ENCODE measurements at places on chromosomes 16 and 17. TPM values are rescaled to one million over a fixed set of nuclear protein-coding genes. Genes with fewer than 3 reads are reported as not detected.

Gene KCNJ16
- polyA plus RNA-seq, result 161 TPM

Gene KLHL10
- polyA plus RNA-seq, result 0.28 TPM

Gene EVPLL
- polyA plus RNA-seq, result 0.28 TPM

Gene CX3CL1
- polyA plus RNA-seq, result 30.1 TPM

Gene TRPV2
- 3.1 TPM for polyA plus RNA-seq

Gene CRYM
- polyA plus RNA-seq, result 9.8 TPM

Gene CNTD1
- 1.7 TPM for polyA plus RNA-seq

Gene RAB40B
- 17.4 TPM for polyA plus RNA-seq

GRCh38 chr17:66469088-66469442 is 166.7 kb downstream of the PRKCA start:
- no peak for DNase-seq

DNA sequence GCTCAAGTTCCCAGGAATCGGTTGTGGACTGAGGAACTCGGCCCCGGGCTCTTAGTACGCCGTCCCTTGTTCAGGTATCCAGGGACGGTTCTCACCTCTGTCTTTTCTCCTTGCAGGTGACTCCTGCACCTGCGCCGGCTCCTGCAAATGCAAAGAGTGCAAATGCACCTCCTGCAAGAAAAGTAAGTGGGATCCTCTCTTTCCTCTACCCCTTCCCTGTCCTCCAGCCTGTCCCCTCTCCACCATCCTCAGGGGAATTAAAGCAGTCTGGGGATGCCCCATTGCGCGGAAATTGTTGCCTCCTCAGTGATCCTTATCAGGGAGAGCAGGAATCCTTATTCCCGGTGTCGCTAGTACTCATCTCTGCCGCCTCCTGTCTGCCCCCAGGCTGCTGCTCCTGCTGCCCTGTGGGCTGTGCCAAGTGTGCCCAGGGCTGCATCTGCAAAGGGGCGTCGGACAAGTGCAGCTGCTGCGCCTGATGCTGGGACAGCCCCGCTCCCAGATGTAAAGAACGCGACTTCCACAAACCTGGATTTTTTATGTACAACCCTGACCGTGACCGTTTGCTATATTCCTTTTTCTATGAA is 585 bp downstream of the MT2A start:
- no peak for DNase-seq

- no peak for DNase-seq
Observed at GRCh38 chr17:73271072-73271471, 9.4 kb upstream of the CPSF4L start.

GRCh38 chr16:78931678-78932077 is 668.9 kb downstream of the MAF start:
- DNase-seq, result no peak

DNA sequence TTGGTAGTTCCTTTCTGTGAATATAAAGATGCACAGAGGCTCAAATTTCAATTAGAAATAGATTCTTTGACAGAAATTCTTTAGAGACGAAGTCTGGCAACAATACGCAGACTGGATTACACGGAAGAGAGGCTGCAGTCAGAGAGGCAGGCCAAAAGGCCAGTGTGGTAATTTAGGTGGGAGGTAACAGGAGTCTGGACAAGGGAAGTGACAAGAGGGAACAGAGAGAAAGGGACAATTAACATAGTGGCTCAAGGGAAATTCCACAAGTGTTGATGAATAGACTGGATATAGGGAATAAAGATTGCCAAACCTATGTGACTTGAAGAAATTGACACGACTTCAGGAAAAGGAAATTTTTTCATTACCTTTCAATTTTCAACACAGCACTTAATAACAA is 54.6 kb downstream of the STX8 start:
- DNase-seq, result no peak

DNA sequence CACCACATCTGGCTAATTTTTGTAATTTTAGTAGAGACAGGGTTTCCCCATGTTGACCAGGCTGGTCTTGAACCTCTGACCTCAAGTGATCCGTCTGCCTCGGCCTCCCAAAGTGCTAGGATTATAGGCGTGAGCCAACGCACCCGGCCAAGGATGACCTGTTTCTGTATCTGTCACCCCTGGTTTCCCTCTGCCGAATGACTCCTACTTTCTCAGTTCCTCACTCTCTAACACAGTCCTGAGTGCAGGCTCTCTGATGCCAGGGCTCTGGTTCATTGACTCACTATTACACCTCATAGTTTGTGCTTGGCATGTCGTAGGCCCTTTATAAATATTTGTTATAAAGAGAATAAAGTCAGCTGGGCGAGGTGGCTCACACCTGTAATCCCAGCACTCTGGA is 10.7 kb upstream of the PRPF8 start:
- no peak for DNase-seq

DNA sequence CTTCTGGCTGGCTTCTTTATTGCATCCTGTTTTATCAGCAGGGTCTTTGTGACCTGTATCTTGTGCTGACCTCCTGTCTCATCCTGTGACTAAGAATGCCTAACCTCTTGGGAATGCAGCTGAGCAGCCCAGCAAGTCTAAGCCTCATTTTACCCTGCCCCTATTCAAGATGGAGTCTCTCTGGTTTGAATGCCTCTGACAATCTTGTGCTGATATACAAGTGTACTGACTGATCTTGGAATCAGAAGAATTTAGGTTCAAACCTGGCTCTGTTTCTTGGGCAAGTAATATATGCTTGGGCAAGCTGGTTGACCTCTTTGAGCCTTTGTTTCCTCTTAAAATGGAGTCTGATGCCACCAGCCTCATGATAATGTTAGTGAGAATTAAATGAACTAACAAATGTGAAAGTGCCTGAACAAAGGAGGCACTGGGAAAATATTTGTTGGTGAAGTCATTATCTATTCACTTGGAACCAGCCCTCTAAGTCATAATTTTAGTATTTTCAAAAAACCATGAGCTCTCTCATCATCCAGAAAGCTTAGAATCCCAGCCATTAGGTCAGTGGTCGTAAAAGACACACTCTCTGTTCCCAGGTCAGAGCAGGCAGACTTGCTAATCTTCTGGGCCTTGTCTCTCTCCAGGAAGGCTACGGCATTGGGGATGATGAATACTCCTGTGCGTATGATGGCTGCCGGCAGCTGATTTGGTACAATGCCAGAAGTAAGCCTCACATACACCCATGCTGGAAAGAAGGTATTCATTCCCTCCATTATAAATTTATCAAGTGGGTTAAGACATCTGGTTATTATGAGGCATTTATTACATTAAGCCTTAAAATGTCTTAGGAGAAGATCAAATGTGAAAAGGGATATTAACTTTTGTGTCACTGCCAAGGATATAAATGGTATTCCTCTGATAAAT is 18.1 kb upstream of the ARL2BP start:
- DNase-seq, result no peak

- DNase-seq, result no peak
Observed at GRCh38 chr17:17609121-17609520, 17.6 kb upstream of the PEMT start.

DNA sequence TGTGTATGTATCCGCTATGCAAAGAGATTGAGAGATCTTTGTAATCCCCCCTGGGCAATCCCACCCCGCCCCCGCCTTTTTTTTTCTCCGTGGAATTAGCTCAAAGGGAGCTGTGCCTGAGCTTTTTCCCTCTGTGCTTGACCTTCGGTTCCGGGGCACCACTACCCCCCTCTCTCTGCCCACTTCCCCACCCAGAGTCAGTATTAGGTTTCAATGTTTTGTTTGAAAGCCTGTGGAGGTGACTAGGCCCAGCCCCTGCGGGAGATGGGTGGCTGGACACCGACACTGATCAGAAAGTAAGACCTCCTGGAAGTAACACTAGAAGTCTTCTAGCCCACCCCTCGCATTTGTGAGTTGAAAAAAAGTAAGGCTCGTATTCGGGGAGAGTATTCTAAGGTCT is 7.0 kb downstream of the CBLN1 start:
- DNase-seq, result no peak

GRCh38 chr17:71430281-71430680 is 690.5 kb upstream of the SOX9 start:
- DNase-seq, result no peak

DNA sequence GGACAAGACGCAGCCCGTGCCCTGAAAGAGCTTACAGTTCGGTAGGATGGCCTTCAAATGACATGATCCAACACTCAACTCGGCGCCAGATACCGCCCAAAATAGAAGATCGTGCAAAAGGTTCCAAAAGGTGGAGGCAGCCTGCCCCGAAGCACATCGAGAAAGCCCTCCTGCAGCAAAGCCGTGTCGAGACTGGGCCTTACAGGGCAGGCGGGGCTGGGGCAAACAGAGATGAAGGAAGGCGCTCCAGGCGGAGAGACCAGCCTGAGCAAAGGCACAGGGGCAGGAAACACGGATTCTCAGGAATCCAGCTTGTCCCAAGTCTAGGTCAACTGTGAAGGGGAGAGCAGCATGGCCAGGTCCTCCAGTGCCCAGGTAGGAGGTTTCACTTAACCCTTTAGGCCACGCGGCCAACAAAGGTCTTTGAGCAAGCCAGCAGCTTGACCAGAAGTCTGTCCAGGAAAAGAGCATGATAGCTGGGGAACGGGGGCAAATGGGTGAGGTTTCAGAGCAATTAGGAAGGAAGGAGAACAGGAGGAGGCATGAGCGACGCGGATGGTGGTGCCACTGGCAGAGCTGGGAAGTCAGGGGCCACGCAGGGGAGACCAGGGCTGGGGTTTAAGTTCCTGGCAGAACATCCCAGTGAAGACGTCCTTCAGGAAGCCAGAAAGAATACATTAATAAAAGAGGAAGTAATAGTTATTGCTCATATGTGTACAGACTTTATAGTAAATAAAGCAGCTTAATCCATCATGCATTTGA is 21.2 kb upstream of the EIF1 start:
- DNase-seq, result no peak

- DNase-seq, result no peak
Observed at GRCh38 chr17:59049798-59050197, 56.9 kb downstream of the TRIM37 start.

- DNase-seq, result no peak
Observed at GRCh38 chr17:44203731-44204440, 4.2 kb upstream of the ATXN7L3 start.

DNA sequence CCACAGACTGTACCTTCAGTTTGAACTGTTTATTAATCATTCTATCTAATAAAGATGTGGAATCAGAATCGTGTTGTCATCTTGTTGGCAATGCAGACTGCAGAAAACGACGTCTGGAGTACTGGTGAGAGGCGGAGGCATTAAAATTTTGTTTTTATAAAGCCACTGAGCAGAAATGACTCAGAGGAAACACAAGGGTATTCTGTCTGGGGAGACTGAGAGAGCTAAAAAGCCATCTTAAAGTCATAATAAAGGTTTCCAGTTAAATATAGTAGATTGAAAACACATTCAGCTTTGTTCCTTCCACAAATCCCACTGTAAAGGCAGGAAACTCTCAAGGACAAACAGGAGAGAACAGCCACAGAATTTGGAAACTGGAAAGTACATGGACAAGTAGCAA is 74.2 kb downstream of the CPPED1 start:
- DNase-seq, result no peak

DNA sequence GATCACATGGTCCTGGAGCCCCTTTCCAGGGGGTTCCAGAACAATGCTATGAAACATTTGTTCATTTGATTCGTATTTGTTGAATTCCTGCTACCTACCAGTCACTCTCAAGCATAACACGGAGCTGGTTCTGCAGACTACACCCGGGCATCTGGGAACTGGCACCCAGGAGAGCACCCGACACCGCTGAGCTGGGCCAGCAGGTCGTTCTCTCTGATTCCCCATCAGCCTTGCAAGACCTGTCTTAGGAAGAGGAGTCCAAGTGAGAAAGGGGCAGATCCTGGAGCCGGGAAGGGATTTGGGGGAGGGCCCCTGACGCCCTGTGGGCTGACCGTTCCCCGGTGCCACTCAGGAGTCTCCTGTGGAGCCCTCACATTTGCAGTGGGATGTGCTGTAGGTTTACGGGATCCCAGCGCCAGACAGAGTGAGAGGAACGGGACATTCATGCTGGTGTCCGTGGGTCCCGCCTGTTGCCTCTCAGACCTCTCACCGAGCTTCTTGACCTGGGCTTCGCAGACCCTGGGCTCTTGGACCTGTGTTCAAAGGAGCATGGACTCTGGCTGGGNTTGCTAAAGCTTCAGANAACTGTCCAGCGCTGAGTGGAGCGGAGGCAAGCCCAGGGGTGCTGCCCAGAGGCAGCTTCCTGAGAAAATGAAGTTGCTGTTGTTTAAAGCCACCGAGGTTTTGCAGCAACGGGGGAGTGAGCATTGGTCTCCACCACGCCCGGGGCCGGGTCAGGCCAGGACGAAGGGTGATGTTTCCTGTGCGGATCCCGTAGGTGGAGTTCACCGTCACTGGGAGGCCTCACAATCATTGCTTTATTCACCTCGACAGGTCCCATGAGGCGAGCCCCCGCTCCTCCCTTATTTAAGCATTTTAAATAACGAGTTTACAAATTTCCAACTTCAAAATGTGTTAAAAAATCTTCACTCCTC is 49.2 kb downstream of the METRNL start:
- DNase-seq, result no peak

GRCh38 chr16:11076259-11077018 is 132.1 kb downstream of the CLEC16A start:
- no peak for DNase-seq

GRCh38 chr16:84988328-84989080 is 22.8 kb downstream of the ZDHHC7 start:
- no peak for DNase-seq

DNA sequence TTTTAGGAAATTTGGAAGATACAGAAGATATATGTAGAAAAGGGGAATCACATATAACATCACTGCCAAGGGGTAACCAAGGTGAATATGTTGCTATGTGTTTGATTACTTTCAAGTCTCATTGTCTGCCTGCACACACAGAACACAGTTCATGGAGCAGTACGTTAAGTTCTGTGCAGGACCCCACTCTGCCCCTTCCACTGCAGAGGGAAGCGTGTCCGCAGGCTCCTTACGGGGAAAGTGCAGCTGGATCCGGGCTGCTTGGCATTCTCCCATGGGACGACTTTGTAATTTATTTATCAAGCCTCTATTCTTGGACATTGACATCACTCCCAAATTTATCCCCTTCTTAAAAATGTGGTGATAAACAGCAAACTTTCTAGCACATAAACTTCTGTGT is 226.8 kb downstream of the FOXL1 start:
- no peak for DNase-seq

GRCh38 chr17:61338874-61339478 is 60.7 kb upstream of the TBX2 start:
- DNase-seq, result no peak

DNA sequence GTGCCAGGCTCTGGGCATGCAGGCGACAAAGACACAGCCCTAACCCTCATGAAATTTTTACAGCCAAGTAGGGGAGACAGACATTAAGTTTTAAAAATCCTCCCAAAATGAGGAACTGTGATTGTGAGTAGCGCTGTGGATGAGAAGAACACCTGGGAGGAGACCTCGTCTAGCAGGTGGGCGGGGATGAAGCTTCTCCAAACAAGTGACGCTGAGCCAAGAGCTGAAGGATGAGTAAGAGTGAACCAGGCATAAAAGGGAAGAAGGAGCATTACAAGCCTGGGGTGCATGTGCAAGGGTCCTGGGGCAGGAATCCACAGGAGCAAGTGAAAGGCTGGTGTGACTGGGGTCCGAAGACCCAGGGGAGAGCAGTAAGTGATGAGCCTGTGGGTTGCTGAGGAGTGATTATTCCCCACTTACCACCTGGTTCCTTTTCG is 149.4 kb upstream of the HS3ST2 start:
- DNase-seq, result no peak
